Stimulated activated CD4-positive, alpha-beta T cell treated with anti-CD3 and anti-CD28 coated beads, Interleukin-4, amount 100 ng/mL, for 24 hours (primary cell): ENCODE measurements at places on chromosomes 12 and 14.

DNA sequence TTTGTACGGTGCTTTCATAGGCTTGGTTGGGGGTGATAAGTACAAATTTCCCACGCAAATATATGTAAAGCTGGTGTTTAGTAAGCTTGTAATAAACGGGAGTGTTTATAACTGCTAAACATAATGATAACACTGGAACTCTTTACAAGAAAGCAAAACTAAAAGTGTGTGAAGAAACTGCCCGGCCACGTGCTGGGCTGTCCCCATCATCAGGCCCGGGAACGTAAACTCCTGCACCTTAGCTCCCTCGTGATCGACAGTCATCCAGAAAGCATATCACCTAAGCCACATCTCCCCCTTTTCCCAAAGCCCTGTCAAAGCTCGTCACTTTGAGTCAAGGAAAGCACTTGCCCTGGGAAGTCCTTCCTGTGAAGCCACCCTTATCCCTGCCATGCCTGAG, 18.0 kb upstream of the PARP11 start:
- no peak for DNase-seq

- DNase-seq: no peak
Observed at GRCh38 chr14:50659327-50659974, 8.7 kb downstream of the SAV1 start.

GRCh38 chr12:51871126-51871525, 16.8 kb upstream of the ANKRD33 start:
- no peak for DNase-seq

DNA sequence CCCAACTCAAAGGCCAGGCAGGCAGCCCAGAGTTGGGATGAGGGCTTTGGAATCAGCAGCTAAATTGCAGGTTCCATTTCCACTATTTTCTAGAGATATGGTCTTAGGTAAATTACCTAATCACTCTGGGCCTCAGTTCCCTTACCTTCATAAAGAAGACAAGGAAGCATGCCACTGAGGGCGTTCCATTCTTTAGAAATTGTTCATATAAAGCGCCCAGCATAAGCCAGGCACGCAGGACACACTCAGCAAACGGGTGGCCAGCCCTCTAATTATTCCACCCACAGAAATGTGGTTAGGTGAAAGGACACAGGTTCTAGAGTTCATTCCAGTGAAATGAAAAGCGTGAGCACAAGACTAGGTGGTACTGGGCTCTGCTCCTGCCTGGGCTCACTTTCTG, 87.9 kb upstream of the BCL11B start:
- no peak for DNase-seq

GRCh38 chr12:106819991-106820390, 45.5 kb downstream of the RIC8B start:
- no peak for DNase-seq

- DNase-seq: no peak
Observed at GRCh38 chr12:126419131-126419530, 1353.9 kb downstream of the AACS start.

DNA sequence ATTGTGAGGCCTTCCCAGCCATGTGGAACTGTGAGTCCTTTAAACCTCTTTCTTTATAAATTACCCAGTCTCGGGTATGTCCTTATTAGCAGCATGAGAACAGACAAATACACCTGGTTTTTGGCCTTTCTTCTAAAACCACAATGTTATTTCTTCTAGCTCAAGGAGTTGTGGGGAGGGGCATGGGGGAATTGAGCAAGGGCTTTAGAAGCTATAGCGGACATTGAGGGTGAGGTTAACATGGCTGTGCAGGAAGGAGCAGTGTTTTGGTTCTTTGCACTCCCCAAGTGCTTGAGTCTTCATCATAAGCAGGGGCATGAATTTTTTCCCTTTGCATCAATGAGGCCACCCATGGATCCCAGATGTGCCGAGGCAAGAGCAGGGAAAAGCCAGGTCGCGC, 86.8 kb downstream of the SPRING1 start:
- DNase-seq: no peak

- no peak for DNase-seq
Observed at GRCh38 chr12:93087840-93088610, 158.9 kb upstream of the EEA1 start.

GRCh38 chr12:87812681-87813080, 216.5 kb downstream of the C12orf50 start:
- no peak for DNase-seq

- no peak for DNase-seq
Observed at GRCh38 chr12:89932954-89933353, 224.3 kb upstream of the ATP2B1 start.

DNA sequence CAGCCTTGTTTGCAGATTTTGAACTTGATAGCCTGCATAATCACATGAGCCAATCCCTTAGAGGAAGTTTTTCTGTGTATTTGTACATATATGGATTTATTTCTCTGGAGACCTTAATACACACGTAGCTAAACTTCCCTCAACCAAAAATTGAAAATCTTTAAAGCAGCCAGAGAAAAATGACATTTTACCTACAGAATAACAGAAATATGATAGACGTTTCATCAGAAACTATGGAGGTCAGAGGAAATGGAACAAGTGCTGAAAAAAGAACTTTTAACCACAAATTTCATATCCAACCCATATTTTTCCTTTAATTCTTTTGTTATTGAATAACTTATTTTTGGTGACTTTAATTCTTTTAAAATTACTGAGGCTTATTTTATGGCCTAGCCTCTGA, 177.7 kb downstream of the CCDC91 start:
- DNase-seq: no peak

DNA sequence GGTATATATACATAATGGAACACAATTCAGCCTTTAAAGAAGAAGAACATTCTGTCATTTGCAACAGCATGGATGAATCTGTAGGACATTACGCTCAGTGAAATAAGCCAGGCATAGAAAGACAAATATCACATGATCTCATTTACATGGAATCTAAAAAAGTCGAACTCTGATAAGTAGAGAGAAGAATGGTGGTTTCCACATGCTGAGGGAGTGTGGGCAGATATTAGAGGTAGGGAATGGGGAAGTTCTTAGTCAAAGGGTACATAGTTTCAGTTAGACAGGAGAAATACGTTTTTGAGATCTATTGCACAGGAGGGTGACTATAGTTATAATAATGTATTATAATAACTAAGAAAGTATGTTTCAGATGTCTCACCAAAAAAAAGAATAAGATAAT, 71.4 kb downstream of the ADAMTS20 start:
- no peak for DNase-seq

DNA sequence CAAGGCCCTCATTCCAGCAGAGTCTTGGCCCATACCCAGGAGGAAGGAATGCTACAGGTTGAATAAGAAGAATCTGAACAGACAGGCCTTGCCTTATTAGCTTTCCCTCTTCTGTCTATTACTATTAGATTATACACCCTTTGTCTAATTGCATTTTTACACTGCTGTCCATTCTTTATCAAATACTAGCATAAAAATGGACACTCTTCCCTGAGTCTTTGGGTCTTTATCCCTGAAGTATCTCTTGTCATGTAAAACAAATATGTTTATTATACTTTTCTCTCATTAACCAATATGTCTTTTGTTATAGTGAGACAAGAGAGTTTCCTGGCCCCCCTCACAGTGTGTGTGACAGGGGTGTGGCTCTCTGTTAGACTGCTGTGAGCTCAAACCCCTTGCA, 897.4 kb upstream of the SEL1L start:
- DNase-seq: no peak

GRCh38 chr14:48568688-48569087, 893.3 kb upstream of the MDGA2 start:
- no peak for DNase-seq

- DNase-seq: no peak
Observed at GRCh38 chr14:34147461-34147860, 196.6 kb upstream of the EGLN3 start.

DNA sequence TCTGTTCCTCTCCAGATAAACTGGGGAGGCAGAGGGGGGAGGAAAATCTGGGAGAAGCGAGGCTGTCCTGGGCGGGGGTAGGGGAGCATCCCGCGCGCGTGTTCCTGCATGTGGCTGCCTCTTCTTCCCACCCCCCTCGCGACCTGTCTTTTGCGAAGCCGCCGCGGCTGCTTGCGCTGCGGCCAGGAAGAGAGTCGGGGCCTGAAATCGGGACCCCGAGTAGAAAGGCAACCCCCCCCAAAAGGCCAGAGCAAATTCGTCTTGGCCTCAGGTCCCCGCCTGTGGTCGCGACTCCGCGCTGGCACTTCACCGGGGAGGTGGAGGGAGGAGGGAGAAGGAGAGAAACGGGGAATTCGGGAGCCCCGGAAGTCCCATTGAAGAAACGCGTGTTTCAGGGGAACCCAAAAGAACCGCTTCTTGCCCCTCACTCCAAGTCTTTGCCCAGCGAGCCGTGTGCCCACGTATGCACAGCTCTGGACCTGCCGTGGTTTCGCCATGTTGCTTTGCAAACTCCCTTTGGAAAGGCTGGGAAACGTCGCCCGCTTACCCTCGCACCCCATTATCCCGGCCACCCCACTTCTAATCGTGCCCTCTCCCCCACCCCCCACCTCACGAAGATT, 944 bp downstream of the CCND2 start:
- DNase-seq: peak; percentile 37

DNA sequence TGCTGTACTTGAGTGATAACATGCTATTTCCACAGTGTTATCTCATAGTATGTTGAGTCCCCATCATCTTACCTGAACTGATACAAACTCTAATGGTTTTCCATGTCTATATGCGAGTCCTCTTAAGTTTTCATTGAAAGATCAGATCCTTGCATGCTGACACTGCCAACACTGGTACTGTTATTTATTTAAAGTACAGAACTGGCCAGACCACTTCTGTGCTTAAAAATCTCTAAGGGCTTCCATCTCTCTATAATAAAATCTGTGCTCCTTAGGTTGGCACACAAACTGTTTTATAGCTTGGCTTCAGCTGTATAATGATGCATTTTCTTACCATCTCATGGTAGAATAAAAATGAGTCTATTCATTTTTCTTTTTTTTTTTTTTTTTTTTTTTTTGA, 188.1 kb downstream of the ERC1 start:
- no peak for DNase-seq

GRCh38 chr12:22034709-22035506, 11.1 kb upstream of the CMAS start:
- no peak for DNase-seq

- DNase-seq: no peak
Observed at GRCh38 chr12:75724307-75724927, 213.0 kb upstream of the KRR1 start.

GRCh38 chr12:1758887-1759286, 61.5 kb upstream of the LRTM2 start:
- DNase-seq: no peak

DNA sequence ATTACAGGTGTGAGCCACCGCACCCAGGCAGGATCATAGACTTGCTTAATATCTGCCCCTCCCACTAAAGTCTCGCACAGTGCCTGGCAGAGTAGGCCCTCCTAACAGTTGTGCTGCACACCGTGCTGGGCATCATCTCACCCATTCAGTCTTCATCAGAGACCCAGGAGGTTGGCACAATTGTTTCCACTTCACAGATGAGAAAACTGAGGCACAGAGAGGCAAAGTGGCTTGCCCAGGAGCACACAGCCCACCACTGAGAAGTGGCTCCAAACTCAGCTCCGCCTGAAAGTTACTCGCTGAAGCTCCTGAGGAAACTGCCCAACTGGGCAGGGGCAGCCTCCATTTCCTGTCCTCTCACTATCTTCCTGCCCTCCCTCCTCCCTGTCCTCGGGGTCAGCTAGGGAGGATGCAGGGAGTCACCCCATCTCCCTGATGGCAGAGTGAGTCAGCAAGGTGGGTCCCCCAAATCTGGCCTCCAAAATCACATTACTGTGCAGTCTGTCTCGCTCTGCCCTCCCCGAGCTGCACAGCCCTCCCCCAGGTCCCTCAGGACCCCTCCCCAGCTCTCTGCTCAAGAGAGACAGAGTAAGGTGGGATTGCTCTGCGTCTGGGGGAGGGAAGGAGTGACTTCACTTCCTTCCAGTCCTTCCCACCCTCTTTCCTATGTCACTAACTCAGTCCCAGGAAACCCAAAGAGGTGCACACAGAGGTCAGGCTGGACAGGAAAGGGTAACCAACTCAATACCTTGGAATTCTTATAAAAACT, 5.7 kb downstream of the SLC8B1 start:
- DNase-seq: no peak

DNA sequence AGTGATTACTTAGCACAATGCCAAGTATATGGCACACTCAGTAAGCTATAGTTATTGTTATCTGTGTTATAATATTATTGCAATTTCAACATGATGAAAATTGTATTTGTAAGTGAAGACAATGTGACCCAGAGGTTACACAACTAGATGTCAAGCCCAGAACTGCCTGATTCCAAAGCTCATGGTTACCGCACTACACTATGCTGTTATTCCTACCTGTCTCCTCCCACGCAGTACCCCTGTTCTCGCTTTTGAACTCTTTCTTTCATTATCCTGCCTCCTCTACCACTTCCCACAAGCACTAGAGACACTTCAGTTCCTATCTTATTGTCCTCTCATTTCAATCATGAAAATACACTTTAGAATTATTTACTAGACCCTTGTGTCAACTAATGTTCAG, 93.2 kb downstream of the PLCZ1 start:
- no peak for DNase-seq

DNA sequence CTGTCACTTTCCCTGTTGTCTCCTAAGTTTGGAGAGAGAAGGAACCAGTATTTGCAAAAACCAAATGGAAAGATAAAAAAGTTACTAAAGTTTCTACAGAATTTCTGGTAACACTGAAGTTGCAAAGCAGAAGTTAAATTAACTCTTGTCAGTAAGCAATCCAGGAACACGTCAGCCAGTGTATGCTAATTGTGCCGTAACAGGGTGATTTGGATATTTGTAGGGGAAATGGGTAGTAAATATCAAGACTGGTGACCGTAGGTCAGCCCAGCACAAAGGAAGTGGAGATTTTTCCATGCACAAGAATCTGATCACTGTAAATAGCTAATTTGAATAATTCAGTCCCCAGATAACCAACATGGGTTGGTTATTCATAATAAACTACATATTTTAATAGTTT, 2.3 kb downstream of the CDKN1B start:
- DNase-seq: no peak

DNA sequence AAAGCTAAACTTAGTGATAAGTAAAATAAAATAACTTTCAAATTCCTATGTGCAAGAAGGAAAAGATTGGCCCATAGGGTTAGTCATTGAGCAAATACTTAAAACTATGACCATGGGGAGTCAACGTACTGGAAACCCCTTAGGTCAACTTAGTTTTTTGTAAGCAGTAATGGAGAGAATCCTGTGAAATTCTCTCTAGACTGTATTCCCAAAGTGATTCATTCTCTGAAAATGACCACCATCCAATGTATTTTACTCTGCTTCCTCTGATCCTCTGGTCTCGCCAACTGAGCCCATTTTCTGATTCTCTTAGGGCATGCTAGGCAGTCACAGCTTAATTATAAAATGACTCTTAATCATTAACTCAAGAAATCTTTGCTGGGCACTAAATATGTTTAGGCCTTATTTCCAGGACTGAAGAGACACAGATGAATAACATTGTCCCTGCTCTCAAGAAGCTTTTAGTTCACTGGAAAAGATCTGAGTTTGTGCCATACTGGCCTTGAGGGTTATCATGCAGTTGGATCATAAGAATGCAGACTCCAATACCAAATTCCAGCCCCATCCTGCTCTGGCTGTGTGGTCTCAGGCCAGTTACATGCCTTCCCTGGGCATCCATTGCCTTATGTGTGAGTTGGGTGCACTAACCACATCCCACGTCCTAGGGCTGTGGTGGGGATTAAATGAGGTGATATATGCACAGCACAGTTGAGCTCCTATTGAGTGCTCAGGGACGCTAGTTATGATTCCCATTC, 732.4 kb downstream of the AACS start:
- DNase-seq: no peak

GRCh38 chr14:63203618-63204406, 431 bp upstream of the RHOJ start:
- no peak for DNase-seq

GRCh38 chr12:122921917-122922316, 26.0 kb upstream of the VPS37B start:
- no peak for DNase-seq

GRCh38 chr12:123265851-123266678, 5.6 kb downstream of the CDK2AP1 start:
- DNase-seq: no peak
